ENCODE measurements at places on chromosomes 7 and 10.

DNA sequence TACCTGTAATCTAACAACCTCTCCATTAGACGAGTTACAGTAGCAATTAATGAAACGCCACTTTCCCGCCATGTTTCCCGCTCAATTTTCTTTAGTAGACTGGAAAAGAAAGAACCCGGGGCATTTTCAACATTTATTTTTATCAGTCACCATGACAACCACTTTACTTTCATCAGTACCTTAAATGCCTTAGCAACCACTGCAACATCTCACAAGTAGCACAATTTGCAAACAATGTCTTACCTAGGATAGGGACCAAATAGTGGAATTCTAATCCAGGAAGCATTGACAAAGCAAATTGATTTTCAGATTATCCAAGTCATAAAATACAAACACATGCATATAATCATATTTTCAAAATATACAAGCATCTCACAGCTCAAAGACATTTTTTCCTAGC is 221.6 kb upstream of the IMMP2L start:
- no peak for DNase-seq

- DNase-seq, result peak; percentile 92
Measured at GRCh38 chr7:29609162-29610037, 45.8 kb downstream of the PRR15 start.

GRCh38 chr7:16203065-16203464 is 218.3 kb downstream of the CRPPA start:
- peak; percentile 70 for DNase-seq

- DNase-seq, result no peak
Measured at GRCh38 chr7:126845331-126845730, 407.4 kb downstream of the GRM8 start.

DNA sequence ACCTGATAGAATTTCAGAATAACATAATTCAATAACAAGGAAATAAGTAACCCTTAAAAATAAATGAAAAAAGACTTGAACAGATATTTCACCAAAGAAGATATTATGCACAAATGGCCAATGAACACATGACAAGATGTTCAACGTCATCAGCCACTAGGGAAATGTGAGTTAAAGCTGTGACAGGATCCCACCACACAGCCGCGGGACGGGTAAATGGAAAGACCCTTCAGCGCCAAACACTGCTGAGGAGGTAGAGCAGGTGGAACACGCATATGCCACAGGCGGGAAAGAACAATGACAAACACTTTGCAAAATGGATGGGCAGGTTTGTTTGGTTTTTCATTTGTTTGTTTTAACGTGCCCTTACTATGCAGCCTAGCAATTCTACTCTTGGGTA is 86.1 kb upstream of the RNF32 start:
- no peak for DNase-seq

DNA sequence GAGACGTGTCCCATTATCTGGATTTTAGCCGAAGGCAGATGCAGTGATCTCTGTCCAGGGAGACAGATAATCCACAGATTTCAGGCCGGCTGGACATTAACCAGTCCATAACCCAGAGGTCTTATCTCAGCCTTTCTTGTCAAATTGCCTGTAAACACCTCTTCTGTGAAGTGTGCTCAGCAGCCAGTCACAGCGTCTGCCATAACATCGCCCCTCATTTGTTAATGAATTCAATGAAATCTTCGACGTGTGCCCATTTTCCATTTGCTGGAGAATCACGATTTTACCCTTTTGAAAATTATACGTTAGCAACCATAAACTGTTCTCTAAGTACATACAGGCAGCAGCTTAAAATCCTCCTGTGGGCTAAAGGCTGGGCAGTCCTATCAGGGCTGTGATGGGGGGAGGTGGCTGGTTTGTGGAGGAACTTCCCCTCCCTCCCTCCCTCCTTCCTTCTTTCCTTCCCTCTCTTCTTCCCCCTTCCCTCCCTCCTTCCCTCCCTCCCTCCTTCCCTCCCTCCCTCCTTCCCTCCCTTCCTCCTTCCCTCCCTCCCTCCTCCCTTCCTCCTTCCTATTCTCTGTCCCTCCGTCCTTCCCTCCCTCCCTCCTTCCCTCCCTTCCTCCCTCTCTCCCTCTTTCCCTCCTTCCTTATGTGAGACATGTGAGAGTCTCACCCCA is 26.6 kb upstream of the FAM20C start:
- no peak for DNase-seq

DNA sequence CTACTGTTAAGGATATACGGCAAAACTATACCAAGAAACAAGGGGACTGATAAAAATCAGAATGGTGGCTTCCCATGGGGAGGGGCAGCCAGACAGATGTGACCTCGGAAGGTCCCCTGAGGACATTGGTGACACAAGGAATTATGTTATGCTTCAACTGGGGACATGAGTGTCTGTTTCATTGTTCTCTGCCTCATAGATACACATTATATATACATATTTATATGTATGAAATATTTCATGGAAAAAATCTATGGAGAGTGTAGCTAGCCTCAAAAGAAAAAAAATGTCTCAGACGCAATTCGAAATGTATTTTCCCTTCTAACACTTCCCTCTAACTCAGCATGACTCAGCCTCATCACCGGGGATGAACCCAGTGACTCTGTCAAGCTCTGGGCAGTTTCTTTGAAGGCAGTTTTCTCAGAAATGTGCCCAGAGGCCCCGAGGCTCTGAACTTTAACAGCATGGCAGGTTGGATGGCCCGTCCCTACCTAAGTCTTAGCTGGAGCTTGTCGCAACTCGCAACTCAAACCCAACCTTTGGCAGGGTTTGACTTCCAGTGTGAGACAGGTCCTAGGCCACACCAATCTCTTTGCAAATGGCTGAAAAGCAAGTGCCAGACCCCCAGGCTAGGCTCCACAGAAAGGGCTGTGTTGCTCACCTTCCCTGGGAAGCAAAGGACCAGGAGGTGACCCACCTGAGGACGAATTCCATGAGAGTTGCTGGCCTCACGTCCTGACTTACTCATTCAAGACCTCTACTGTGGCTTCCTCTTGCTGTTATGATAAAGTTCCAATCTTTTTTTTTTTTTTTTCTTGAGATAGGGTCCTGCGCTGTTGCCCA is 86.9 kb downstream of the CARD11 start:
- peak; percentile 31 for DNase-seq

- peak; percentile 25 for DNase-seq
Measured at GRCh38 chr7:4745971-4746919, 29.2 kb upstream of the AP5Z1 start.

GRCh38 chr7:11078247-11078834 is 104.7 kb downstream of the PHF14 start:
- DNase-seq, result no peak

DNA sequence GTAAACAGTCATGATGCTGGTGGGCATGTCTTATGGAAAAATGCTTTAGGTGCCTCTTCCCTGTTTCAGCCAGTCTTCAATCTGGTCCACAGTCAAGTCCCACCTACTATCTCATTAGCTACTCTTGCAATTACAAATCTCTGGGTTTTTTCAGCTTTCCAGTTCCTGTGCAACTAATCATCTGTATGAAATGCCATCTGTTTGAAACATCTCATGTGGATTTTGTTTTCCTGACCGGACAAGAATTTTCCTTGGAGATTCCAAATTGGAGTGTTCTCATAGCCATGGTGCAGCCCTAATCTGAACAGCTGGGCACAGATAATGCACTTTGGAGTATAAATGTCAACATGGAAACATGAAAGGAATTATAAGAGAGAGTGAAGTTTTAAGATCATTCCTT is 41.3 kb upstream of the CALN1 start:
- DNase-seq, result no peak

- peak; percentile 21 for DNase-seq
Measured at GRCh38 chr7:12637819-12638592, 49.4 kb upstream of the ARL4A start.

DNA sequence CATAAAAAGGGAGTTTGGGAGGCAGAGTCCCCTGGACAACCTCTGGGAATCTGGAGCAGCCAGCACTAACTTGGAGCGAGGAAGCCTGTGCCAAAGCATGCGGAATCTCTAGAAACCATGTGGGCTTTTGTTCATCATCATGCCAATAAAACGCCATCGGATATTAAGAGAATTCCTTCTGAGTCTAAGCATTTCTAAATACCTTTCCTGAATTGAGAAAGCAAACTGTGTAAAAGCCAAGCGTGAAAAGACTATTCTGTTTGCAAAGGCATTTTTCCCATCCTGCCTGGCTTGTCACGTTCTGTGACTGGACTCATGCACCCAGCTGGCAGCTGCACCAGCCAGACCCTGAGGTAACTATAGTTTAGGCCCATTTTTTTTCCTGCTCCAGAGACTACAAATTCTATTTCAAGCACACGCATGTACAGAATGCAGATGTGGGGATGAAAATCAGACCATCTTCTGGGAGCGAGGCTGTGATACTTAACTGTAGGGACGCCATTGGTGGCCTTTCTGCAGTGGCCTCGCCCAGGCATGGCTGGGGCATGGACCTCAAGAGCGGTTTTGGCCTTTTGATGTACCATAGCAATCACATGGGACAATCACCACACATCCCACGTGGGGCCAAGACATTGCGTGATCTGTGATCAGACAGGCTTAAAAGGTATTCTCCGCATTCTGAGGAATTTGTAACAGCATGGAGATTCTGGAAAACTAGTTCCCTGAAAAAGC is 218.9 kb downstream of the KIAA1217 start:
- DNase-seq, result no peak

DNA sequence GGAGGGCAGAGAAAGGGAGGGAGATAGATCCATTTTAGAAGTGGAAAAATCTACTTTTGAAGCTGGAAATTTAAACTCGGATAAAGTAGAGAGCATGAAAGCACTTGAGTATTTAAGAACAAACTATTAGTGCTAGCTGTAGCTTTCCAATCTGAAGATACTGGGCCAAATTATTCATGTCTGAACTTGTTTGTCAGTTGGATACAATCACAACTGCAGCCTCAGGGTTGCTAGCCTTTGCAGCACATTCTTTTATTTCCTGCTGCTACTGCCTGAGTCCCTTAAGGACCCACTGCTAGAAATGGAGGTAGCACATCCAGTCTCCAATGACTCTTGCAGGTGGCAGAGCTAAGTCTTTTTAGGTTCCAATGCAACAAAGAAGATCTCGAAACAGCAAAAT is 8.3 kb upstream of the SLC25A13 start:
- DNase-seq, result no peak

DNA sequence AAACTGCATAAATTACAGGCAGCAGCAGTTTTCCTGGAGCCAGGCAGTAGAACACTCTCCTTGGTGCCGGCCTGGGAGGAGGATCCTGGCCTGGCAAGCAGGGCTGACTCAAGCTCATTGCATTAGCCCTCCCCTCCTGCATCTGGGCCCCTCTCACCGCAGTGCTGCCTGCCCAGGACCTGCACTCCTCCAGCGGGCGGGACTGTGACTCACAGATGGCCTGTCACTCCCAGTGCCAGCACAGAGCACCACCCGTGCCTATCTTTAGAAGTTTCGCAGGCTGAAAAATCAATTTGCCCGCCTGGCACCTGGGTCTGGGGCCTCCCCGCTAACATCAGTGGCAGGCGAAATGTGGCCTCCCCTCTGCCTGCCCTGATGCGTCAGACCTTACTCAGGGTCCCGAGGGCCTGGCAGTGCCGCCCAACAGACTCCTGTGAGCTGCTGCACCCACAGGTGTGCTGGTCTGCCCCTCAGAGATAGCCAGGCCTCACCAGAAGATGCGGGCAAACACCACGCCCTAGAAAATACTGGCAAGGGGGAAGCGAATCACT is 123.8 kb downstream of the KCNMA1 start:
- DNase-seq, result peak; percentile 88

DNA sequence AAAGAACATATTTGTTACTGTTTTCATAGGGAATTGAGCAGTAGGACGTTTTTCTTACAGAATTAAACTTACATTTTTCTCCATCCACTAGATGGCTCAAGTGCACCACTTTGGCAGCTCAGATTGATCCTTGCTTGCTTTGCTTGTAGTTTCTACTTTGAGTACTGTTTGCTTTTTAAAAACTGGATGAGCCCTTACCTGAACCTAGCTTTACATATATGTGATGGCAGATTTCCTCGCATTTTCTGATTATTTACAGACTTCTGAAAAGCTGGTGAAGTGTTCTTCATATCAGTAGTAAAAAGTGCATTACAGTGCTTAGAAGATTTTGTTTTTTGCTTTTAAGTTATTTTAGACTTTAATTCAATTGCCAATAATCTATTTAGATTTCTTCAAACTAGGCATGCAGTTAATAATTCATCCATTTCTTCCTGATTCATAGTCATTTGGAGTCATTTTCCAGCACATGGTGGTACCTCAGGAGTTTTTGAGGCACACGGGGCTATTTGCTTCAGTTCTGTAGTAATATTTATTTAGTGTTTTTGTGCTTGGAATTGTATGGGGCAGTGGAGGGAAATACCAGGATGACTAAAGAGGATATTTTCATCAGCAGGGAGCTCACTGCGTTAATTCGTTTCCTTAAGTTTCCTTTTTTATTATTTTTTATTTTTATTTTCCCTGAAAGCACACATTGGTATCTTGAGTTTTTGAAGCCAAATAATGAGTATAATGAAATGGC is 57.3 kb downstream of the MAPK8 start:
- peak; percentile 52 for DNase-seq

- no peak for DNase-seq
Measured at GRCh38 chr10:71015674-71016073, 127.3 kb upstream of the PCBD1 start.

DNA sequence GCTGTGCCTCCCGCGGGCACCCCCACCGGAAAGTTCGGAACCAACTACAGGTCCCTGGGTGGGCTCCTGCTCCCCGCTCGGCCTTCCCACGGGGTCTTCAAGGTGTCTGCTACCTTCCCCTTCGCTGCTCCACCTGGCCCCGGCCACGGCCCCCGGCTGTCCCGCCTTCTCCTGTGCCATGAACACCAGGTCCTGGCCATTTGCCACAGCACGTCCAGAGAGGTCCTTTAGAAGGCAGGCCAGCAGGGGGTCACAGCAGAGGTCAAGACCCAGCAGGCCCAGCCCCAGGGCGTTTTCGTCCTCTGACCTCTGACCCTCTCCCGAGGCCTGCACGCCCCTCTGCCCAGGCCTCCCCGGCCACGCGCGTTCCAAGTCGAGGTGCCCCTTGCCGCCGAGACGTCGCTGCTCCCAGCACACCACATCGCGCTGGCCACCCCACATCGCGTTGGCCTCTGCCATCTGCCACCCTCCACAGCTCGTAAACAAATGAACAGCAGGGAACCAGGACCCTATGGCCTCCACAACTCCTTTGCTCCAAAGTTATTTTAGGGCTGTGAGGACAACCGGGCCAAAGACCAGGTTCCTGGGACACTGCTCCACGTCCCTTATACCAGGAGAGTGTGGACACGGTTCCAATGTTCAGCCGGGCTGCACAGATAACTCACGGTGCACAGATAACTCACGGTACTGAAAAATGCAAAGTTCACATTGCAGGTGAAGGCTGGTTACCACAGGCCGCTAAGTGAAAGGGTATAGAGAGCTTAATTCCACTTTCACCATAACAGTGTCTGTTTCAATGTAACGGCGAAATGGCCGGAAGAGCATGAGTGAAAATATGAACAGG is 74.3 kb downstream of the CFAP46 start:
- DNase-seq, result no peak

DNA sequence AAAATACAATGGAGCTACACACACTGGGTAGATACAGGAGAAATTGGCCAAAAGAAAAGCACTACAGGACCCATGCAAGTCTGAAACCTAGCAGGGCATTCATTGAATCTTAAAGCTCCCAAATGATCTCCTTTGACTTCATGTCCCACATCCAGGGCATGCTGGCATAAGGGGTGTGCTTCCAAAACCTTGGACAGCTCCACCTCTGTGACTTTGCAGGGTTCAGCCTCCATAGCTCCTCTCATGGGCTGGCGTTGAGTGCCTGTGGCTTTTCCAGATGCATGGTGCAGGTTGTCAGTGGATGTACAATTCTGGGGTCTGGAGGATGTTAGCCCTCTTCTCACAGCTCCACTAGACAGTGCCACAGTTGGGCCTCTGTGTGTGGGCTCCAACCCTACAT is 626.3 kb upstream of the POT1 start:
- no peak for DNase-seq
